ENCODE measurements at places on chromosomes 2 and 18.

GRCh38 chr18:10752382-10752781 is 226.6 kb downstream of the NAPG start:
- no peak for DNase-seq

DNA sequence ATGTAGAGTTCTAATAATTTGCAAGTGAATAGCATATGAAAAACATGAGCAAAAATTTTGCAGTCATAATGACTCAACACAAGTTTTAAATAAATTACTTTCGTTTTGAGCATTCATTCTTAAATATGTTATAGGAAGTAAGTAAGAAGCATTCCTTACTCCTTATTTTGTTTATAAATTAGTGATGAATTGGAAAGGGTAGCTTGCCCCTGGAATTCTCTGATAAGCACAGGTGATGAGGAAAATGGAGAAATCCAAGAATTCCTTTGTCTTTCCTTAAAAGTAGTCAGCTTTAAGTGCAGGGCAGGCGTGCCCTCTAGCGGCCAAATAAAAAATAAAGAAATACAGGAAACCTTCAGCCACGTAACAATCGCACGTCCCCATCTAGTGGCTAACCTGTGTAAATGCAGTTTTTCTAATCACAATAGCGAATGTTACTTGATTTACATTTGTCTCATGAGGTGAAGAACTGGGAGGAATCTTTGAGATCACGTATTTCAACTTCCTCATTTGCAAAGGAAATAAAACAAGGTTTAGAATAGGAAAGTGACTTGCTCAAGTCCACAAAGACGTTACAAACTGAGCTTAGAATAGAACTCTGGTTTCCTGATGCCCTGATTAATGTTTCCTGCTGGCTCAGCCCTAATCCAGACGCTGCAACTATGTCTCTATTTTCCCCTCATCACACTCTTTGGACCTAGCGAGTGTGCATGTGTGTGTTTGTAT is 47.2 kb upstream of the ZNG1B start:
- DNase-seq = no peak

- no peak for DNase-seq
Measured at GRCh38 chr2:25331686-25332365, 9.9 kb downstream of the DNMT3A start.

GRCh38 chr2:218438596-218438995 is 19.7 kb downstream of the VIL1 start:
- no peak for DNase-seq

DNA sequence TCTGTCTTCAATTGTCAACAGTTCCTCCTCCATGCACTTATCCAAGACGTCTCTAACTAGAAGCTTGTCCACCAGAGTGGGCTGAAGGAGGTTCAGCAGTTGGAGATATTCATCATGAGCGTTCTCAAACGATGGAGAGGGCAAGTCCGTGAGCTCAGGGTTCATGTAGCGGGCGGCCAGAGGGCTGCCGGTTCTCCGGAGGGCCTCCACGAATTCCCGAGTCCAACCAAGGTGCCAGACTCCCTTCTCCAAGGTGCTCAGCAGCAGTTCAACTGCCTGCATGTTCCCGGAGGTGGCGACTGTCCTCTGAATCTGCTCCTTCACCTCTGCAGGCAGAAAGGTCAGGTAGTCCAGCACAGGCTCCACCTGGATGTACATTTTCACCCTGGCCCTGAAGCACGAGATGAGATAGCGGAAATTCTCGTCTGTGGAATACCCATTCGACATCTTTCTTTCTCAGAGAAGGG is 590 bp downstream of the IFIH1 start:
- no peak for DNase-seq

DNA sequence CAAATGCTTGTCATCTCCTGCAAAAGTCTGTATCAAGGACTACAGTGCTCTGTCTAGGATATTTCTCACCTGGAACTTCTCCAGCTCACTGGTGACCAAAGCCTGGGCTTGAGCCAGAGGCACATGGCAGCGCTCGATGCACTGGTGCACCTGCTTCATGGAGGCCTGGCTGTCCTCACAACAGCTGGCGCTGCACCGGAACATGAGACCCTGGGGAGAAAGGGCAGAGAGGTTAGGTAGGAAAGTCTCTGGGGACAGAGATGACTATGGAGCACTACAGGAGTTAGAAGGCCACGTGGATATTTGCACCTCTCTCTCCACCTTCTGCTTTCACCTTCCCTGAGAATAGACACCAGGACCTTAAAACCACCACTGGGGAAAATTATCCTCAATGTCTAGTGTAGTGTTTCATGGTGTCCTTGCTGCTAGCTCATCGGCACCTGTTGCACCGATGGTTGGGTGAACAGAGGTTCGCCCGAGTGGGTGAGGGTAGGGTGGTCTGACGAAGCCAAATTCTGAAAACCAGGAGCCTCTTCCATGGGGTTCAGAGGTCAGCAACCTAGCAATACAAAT is 1.0 kb downstream of the FAM136A start:
- no peak for DNase-seq

- DNase-seq = no peak
Measured at GRCh38 chr2:142754182-142754581, 123.3 kb upstream of the KYNU start.

- no peak for DNase-seq
Measured at GRCh38 chr2:20674974-20675679, 8.2 kb downstream of the GDF7 start.

GRCh38 chr2:9782197-9782719 is 61.0 kb upstream of the TAF1B start:
- DNase-seq = peak; percentile 29

GRCh38 chr2:145324748-145325147 is 804.8 kb upstream of the ZEB2 start:
- no peak for DNase-seq

- no peak for DNase-seq
Measured at GRCh38 chr2:121969166-121969565, 213.7 kb downstream of the TSN start.

GRCh38 chr18:38116716-38117115 is 551.1 kb upstream of the CELF4 start:
- no peak for DNase-seq

DNA sequence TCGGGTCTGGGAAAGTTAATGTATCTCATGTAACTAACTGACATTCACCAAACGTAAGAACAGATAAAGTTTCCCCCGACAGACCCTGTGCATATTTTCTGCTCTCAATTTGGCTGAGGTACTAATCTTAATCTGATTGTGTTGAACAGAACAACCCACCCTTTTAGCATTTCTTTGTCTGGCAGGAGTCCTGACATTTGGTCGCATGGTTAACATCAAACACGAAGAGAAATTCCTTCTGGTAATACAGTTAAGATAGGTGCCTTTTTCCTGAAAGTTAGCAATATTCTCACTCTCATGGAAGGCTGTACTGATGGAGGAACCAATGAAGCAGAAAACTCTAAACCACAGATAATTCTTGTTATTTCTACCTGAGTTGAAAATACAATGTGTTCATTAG is 520.8 kb downstream of the PARD3B start:
- no peak for DNase-seq

DNA sequence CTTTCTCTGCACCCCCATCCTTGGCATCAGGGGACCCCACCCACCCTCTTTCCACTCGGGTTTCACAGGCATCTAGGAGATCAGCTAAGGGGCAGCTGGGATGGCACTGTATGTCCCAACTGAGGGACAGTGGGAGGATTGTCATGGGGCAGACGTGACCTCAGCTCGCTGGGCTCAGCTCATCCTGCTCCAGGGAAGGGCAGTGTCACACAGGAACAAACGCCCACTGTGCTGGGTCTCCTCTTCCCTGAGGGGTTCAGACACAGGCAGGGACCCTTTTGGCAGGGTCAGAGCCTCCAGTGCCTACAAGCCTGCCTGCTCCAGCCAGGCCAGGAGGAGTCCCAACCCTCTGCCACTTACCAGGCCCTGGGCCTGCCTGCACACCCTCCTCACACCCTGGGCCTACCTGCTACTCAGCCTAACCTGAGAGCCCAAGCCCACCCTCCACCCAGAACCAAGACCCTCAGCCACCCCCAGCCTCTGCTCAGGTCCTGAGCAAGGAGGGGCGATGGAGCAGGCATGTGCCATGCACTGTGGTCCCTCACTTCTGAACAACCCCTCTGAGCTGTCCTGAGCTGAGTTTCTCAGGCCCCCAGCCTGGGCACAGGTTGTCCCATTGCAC is 68.2 kb downstream of the HS1BP3 start:
- DNase-seq = no peak

- DNase-seq = no peak
Measured at GRCh38 chr2:162382278-162382677, 38.3 kb downstream of the GCA start.

- DNase-seq = no peak
Measured at GRCh38 chr2:157596992-157597681, 31.5 kb downstream of the ACVR1C start.

DNA sequence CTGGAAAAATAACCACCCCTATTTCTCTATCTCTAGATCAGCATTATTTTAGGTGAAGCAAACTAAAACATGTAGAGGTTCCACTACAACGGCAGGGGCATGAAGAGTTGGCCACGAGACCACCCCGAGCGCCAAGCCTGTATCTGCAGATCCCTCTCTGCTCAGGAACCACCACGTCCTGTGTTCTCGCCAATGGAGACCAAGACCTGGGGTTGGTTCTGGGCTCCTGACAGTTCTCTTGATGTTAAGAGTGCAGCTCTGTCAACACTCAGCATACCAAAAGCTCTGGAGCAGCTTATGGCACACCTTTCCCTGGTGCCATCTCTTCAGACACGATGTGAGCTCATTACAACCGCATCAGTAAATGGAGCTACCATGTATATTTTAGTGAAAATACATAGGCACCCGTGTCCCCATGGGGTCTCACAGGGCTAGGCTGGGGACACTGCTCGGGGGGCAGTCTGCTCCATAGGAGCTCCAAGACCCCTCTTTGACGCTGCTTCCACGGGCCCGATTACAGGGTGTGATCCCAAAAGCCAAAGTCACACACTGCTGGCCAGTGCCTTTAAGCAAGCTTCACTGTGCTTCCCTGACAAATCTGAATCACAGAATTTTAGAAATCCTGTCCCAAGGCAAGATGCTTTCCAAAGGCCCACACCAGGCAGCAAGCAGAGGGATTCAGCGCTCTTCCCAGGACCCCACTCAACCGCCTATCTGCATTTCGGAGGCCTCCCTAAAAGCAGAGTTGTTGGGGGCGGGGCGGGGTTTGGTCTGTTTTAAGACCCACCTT is 72.2 kb downstream of the EMILIN2 start:
- no peak for DNase-seq

- DNase-seq = no peak
Measured at GRCh38 chr2:100653449-100654035, 90.7 kb downstream of the PDCL3 start.

DNA sequence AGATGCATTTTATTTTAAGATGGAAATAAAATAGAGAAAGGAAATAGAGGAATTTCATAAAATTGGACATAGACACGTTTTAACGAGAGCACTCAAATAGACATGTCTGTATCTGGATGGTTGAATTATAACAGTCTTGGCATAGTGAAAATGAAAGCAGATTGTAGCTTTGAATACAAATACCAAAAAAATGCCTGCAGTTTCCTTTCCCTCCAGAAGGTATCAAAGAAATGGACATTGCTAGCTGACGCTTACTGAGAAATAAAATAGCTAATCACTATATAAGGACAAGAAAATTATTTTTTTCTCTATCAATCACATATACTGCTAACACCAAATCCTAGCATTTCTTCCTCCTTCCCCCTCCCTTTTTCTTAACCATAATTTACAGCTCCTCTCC is 11.4 kb upstream of the MAPRE2 start:
- no peak for DNase-seq

DNA sequence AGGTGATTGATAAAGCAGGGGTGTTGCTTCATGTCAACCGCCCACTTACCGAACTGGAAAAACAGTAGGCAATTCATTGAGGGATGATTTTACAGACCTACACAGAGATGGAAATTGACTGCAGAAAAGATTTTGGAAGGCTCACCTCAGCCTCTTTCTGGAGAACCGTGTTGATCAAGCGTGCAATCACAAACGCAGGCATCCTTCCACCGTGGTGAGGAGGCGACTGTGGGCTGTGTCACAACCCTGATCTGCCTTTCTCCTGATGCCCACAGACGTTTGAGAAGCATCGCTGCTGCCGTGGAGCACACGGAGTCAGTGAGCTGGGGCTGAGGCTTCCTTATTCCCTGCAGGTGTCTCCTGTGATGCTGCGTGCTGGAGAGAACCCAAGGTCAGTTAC is 132.0 kb downstream of the TMEM18 start:
- DNase-seq = no peak

DNA sequence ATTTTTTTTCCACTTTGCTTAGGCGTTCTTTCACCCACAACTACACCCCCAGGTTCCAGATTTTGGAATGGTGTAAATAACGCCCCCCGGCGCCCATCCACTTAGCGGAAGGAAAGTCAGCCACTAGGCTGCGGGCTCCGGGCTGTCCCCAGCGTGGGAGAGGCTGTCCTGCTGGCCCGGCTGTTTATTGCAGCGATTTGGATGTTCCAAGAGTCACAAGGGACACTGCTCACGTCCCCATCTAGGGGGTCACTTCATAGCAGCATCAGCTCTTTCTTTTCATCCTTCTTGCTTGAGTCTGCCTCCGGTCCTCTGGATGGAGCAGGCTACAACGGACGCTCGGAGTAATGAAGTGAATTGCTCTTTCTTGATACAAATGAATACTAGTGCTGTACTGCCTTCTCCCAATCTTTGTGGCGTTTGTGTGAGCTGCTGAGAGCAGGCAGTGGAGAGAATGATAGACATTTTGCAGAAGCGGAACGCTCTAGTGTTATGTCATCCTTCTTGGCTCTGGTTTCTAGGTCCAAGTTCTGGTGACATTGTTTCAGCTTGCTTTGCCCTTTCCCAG is 50.7 kb upstream of the PAIP2B start:
- no peak for DNase-seq

- DNase-seq = no peak
Measured at GRCh38 chr18:59801576-59801975, 98.2 kb upstream of the PMAIP1 start.

- peak; percentile 50 for DNase-seq
Measured at GRCh38 chr2:177753682-177754491, 318.7 kb downstream of the PDE11A start.

- no peak for DNase-seq
Measured at GRCh38 chr18:8783335-8783993, 78.1 kb downstream of the MTCL1 start.

GRCh38 chr18:10030816-10031541 is 117.2 kb downstream of the VAPA start:
- DNase-seq = no peak

- no peak for DNase-seq
Measured at GRCh38 chr2:84939426-84940087, 31.4 kb upstream of the KCMF1 start.

DNA sequence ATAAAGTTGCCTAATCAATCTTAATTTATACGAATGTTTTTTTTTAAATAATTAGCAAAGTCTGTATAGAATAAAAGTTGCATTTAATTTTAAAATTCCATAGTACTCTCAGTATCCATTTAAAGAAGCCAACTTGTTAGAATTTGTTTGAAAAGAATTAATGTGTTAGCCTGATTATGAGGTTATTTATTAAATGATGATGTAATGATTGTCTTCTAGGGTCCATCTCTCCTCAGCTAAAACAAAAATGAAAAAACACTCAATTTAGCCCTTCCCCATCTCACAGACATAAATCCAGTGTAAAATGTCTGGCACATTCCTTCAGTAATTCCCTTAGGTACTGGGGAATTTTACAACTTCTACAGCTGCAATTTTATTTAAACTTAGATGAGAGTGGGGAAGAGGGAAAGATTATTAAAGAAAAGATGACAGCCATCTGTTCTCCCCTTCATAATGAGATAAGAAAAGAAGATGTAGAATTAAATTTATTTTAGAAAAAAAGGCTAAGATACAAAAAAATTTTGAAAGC is 68.6 kb downstream of the BARD1 start:
- DNase-seq = no peak

- DNase-seq = no peak
Measured at GRCh38 chr2:11158916-11159573, 3.8 kb downstream of the SLC66A3 start.

All from NCI-H2171 (cell line).